ENCODE measurements at places on chromosomes 13 and 19.

GRCh38 chr13:75610466-75610865, 25.7 kb upstream of the LMO7 start:
- DNase-seq = no peak

- DNase-seq = no peak
Observed at GRCh38 chr19:38120471-38121025, 103.5 kb downstream of the DPF1 start.

GRCh38 chr13:27482983-27483382, 32.6 kb upstream of the MTIF3 start:
- no peak for DNase-seq

DNA sequence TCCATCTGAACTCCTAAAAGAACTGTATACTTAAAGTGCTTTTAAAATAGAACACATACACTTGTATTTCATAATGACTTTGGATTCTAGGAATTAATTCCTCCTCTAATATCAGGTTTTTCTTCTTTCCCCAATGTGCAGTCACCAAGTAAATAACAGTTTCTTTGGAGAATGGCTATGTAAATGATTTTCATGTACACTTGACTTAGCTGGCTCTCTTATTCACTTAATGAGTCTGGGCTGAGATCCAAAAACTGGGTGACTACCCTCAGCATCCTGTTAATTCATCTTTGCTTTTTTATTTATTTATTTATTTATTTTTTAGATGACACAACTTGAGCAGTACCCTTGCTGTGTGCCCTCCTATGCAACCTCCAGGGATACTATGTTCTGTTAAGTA, 1003.7 kb downstream of the SLITRK1 start:
- DNase-seq = no peak

- no peak for DNase-seq
Observed at GRCh38 chr19:46723023-46723461, 6.1 kb upstream of the PRKD2 start.

- no peak for DNase-seq
Observed at GRCh38 chr13:29917650-29918049, 67.2 kb upstream of the UBL3 start.

- DNase-seq = no peak
Observed at GRCh38 chr13:50224534-50224933, 209.3 kb downstream of the KCNRG start.

- no peak for DNase-seq
Observed at GRCh38 chr19:35290381-35291127, 1.4 kb upstream of the MAG start.

DNA sequence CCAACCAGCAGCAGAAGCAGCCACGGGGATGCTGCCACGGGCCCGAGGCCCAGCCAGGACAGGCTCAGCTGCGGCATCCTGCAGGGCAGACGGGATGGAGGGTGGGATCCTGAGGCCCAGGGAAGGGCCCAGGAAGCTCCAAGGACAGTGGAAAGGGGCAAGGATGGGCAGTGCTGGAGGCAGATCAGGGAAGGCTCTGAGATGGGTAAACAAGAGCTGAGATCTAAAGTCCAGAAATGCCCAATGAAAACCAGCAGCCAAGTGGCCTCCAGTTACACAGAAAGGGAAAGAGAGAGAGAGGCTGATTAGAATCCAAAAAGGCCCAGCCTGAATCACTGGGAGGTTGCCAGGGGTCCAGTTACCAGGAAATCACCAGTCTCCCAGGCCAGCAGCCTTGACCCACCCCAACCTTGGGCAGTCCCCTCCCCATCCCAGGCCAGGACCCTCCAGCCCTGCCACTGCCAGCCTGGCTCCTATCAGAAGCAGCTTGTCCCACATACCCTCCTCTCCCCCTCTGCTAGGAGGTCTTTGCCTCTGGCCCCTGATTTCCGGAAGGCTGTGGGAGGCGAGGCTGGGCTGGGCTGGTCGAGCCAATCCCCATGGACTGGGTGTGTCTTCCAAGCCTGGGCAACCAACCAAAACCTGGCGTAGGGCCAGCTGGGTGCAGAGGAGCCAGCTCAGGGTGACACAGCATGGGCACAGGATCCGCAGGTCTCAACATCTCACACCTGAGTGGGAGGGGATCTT, at the start of gene CYP4F11:
Gene CYP4F11 (minus strand): TSS at position 198 of the 747 bp plus-strand sequence. CDS start 121 bp downstream, at position 77.
- no peak for DNase-seq

GRCh38 chr19:28998974-28999373, 214.0 kb downstream of the UQCRFS1 start:
- DNase-seq = no peak

DNA sequence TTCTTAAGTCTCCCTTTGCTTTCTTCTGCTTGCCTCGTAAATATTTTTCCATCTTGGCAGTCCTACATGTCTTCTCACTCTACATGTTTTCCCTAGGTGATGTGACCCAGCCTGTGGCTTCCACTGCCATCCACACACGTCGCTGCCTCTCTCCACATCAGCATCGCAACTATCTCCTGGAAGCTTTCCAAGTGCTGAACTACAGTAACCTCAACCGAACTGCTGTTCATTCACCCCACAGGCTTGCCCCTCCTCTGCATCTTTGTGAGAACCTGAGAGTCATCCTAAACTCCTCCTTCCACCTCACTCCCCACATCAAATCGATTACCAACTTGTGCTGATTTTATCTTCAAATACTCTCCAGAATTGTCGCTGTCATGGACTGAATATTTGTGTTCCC, 41.2 kb upstream of the USPL1 start:
- no peak for DNase-seq

- no peak for DNase-seq
Observed at GRCh38 chr13:74280093-74280794, 146.0 kb upstream of the KLF12 start.

- DNase-seq = no peak
Observed at GRCh38 chr19:30345686-30346085, 26.5 kb upstream of the ZNF536 start.

- no peak for DNase-seq
Observed at GRCh38 chr13:53189162-53189561, 160.5 kb downstream of the OLFM4 start.

GRCh38 chr19:38142176-38143035, 81.6 kb downstream of the DPF1 start:
- peak; percentile 26 for DNase-seq

GRCh38 chr19:33609353-33609752, 12.4 kb upstream of the CHST8 start:
- no peak for DNase-seq

DNA sequence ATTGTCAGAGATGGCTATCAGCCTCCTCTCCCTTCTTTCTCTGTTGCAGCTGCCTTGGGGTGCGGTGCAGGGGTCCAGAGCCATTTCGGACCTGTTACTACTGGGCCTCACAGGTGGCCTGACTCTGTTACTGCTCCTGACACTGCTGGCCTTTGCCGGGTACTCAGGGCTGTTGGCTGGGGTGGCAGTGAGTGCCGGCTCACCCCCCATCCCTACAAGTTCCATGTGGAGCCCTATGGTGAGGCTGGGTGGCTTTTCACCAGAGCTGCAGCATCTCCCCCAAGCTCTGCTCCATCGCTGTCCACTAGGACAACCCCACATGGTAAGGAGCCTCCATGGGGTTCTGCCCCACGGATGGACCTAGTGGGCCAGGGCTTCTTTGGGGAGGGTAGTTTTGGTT, 13.7 kb upstream of the ZNF492 start:
- no peak for DNase-seq

DNA sequence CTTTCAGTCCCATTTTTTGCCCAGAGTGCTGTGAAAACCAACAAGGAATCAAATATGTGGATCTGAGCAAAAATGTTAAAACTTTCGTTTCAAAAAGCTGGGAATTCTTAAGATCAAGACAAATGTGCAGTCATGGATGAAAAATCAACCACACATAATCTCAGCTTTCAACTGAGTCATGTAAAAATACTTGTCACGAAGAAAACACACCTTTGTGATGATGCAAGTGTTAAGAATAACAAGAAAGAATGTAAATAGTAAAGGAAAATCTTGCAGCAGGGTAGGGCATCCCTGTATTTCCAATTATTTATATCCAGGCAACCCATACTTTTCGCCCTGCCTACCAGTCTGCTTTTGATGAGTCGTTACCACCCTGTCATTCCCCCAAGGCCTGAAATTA, 27.4 kb upstream of the DCLK1 start:
- DNase-seq = no peak

DNA sequence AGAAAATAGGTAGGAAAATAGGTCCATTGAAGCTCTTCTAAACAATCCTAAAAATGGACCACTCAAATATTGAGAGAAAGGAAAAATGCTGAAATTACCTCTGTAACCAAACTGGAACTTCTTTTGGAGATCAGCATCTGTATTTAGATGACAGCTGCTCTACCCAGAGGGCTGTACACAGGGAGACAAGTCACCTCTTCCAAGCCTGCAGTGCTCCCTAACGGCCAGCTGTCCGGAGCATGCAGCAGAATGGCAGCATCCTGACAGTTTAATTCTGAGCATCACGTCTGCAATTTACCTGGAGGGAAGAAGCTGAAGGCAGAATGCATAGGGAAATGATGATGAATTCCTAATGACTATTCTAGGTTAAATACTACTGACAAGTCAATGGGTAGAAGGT, 62.8 kb upstream of the DIAPH3 start:
- DNase-seq = no peak

- DNase-seq = no peak
Observed at GRCh38 chr13:99087954-99088491, 110.2 kb upstream of the DOCK9 start.

DNA sequence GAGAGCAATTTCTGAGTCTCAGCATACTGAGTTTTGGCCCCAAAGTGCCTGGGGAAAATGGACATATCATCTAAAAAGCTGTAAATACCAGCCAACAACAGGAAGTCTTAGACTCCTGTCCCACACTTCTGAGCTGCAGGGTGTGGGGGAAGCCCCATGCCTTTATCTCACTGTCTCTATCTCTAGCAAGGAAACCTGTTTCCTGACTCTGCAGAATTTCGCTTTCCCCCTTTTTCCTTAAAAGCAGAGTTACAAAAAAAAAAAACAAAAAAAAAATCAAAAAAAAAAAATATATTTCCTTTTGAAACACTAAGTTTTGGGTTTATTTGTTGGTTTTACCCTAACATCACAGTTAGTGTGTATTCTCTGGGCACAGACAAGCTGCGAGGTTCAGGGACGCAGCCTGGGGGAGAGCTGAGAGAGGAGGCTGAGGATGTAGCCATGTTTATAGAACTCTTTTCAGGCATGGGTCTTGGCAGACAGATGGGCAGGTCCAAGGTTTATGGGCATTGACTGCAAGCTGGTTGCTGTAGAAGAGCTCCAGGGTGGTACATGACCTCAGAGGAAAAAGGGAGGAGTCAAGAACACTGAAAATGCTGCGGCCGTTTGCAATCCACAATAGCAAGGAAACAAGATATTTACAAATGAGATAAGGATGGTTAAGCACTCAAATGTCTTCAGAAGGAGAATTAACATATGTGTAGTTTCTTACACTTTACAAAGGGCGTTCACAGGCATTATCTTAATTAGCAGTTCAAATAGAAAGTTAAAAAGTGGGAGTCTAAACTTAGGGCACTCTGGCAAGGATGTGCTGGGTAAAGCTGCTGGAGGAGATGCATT, 4.9 kb downstream of the MBNL2 start:
- DNase-seq = no peak

DNA sequence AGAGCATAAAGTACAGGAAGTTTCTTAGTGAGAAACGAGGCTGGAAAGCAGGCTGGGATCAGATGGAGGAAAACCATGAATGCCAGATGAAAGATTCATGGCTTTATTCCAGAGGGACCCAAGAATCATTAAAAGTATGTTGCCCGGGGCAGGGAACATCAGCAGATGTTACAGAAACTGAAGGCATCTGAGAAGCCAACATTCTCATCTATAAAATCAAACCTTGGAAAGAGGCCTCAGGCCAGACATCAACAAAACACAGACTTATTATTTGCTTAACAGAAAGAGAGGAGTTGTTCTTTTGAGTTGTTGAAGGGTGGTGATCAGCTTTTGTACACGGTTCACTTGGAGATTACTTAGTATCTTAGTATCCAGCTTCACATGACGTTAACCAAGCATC, 543.6 kb downstream of the RFC3 start:
- no peak for DNase-seq

GRCh38 chr13:41563984-41564365, 106.6 kb downstream of the RGCC start:
- DNase-seq = no peak

DNA sequence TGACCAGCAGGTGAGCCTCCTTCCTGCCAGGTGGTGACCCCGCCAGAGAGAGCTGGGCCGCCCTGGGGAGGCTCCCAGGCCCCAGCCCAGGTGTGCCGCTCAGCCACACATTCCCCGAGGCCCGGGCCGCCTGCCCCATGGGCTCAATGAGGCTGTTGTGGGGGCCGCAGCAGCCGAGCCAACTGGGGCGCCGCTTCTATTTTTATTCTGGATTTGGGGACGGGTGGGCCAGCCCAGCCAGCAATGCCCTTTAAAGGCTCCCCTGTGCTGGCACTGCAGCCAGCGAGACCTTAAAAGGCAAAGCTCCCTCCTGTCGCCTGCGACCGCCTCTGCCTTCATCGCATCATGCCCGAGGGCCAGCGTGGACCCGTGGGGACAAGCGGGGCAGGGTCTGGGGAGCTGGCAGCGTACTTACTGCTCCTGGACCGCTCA, 17.7 kb upstream of the CRTC1 start:
- DNase-seq = no peak

DNA sequence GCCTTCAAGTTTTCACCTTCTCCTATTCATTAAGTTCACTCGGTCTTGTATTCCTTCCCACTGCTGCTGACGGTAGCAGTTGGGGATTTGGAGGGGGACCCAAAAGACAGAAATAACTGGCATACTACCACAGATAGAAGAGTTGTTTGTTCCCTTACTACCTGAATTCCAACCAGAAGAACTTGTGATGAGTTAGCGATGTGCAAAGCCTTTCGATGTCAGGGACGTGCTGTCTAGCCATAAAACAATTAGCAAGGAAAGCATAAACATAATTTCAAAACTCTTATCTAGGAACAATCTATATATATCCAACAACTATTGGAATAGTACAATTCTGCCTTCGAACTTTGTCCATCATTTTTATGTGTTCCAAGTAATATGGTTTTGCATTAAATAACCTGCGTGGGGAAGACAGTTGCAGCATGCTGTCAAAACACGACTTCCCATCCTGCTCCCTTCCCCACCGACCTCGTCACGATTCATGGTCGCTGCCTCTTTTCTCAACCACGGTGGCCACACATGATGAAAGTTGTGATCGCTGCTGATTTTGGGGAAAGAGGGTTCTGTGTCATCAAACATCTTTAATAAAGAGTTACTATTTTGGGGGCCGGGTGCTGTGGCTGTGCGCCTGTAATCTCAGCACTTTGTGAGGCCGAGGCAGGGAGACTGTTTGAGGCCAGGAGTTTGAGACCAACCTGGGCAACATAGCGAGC, 3.8 kb upstream of the SLC7A9 start:
- DNase-seq = no peak

GRCh38 chr19:8265872-8266271, 42.3 kb downstream of the CD320 start:
- no peak for DNase-seq

GRCh38 chr19:43504426-43505185, at the start of gene PHLDB3:
Gene PHLDB3 (minus strand): TSS chr19:43504746. CDS start chr19:43504118, 628 bp downstream.
- no peak for DNase-seq

DNA sequence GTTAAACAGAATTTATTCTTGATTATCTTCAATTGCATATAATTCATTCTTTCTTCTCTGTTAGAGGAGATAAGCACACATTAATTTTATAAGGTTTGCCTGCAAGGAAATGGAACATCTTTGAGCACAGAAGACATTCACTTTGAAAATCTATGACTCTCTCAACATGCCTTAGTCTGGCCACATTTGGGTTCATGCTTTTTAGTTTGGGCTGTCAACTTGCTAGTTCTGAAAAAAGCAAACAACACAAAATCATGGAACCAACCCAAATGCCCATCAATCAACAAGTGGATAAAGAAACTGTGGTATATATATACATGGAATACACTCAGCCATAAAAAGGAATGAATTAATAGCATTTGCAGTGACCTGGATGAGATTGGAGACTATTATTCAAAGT, 71.5 kb downstream of the CYSLTR2 start:
- DNase-seq = no peak

Data from GM18507 (cell line).